ENCODE measurements at places on chromosomes 5 and 9.

- no peak for ATAC-seq
Observed at GRCh38 chr5:95924720-95925377, 36.8 kb downstream of the ELL2 start.

DNA sequence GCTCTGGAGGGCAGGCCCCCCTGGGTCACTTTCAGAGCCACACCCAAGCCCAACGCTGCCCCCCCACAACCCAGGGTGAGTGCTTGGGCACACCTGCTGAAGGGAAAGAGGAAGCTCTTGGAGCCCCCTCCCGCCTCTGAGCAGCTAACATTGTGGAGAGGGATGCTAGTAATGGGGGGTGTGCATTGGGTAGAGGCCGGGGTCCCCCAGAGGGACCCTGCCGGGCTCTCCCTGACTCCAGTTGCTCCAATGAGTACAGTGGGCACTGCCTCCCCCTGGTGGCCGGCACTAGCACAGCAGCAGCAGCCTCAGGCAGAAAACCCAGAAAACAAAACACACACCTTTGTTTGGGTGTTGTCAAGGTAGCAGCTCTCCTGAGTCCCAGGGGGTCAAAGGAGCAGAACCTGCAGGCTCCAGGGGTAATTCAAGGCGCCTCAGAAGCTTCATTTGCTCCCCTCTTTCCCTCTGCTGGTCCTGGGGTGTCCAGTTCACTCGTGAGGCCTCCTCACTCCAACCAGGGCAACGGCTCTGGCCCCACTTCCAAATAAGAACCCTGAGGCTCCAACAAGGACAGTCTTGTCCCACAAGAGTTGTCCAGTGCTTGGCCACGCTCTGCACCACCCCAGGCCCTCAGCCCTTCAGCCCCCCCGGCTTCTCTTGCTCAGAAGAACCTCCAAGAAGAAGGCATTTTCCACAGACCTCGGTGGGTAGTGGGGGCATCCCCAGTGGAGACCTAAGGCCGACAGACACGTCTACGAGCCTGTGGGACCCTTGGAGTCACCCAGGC lies 16.1 kb downstream of the GBGT1 start:
- ATAC-seq = no peak

DNA sequence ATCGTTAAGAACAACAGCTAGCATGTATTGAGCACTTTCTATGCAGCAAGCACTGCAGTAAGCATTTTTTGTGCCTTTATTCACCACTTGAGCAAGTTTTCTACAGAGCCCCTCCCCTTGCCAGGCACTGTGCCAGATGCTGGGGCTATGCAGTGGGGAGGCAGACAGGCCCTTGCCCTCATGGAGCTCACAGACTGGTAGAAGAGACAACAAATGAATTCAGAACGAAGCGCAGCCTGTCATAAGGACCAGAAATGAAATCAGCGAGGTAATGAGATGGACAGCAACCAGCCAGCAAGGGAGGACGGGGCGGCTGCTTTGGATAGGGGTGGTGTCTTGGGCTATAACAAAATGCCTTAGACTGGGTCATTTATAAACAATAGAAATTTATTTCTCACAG lies 68.8 kb downstream of the C9orf50 start:
- ATAC-seq = no peak

- ATAC-seq = peak; percentile 82
Observed at GRCh38 chr9:101486693-101487442, 46.8 kb upstream of the RNF20 start.

DNA sequence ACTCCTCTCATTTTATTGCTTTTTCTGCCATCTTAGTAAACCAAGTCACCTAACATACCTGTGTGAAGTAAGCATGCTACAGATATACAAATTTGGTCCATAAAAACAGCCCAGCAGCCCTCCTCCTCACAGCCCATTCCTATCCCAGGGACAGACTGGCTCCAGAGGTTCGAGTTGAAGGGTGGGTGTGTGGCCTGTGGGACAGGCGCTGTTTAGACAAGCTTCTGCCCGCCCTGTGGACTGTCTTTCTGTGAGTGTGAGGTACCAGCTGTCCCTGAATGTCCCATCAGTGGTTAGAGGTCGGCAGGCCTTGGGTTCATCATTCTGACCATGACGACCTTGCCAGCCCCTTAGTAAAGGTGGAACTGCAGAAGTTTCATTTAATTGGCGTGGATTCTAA lies 82.0 kb downstream of the WNK2 start:
- ATAC-seq = no peak

GRCh38 chr5:155290937-155291336 lies 277.4 kb downstream of the KIF4B start:
- no peak for ATAC-seq

DNA sequence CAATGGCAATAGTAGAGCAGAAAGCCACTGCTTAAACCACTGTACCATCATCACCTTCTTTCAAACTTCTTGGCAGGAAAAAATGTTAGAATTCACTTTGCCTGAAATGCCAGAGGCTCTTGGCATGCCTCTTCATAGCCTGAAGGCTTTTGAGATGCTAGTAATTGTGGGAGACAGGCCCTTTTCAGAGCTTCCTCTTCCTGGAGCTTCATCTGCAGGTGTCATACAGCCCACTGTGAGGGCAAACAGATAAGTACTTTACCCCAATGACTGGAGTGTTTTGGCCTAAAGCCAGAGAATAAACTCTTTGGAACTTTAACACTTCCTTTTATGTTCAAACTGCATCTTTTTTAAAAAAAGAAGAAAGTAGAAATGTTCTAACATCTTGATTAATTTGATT lies 81.3 kb upstream of the TMEM171 start:
- no peak for ATAC-seq

- ATAC-seq = no peak
Observed at GRCh38 chr9:76926846-76927245, 20.9 kb upstream of the PRUNE2 start.

- ATAC-seq = peak; percentile 42
Observed at GRCh38 chr5:141564216-141564692, 54.5 kb downstream of the DIAPH1 start.

GRCh38 chr5:116497631-116498030 lies 77.0 kb downstream of the SEMA6A start:
- ATAC-seq = no peak

DNA sequence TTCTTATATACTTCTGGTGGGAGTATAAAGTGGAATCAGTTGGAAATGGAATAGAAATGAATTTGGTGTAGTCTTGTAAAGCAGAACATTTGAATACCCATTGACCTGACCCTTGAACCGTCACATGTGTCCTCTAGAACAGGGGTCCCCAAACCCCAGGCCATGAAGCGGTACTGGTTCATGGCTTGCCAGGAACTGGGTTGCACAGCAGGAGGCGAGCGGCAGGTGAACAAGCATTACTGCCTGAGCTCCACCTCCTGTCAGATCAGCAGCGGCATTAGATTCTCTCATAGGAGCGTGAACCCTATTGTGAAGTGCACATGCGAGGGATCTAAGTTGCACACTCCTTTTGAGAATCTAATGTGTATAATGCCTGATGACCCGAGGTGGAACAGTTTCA lies 80.0 kb downstream of the RANBP17 start:
- ATAC-seq = no peak

DNA sequence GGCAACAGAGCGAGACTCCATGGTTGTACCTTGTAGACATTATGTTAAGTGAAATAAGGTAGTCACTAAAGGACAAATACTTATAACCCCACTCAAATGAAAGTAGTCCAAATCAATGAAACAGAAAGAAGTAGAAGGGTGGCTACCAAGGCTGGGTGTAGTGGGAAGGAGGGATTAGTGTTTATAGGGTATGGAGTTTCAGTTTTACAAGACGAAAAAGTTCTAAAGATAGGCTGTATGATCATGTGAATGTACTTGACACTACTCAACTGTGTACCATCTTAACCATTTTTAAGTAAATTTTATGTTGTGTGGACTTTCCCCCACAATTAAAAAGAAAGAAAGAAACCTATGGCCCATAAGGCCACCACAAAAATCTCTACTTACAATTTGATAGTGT lies 32.2 kb downstream of the ALDH7A1 start:
- ATAC-seq = no peak

DNA sequence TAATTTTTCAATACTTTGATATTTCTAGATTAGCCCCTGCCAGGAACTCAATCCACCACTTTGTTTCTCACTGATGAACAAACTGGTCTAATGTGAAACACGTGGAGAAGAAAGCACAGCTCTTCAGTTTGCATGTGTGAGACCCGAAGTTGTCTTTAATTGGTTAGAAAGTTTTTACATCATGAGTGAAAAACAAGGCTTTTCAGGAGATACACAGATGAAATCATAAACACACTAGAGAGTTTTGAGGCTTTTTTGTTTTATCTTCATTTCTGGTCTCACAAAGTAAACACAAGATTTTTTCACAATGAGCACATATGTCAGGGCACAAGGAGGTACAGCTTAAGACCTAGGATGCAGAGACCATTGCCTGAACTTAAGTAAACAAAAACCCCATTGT lies 84.5 kb upstream of the MOCS2 start:
- ATAC-seq = no peak

DNA sequence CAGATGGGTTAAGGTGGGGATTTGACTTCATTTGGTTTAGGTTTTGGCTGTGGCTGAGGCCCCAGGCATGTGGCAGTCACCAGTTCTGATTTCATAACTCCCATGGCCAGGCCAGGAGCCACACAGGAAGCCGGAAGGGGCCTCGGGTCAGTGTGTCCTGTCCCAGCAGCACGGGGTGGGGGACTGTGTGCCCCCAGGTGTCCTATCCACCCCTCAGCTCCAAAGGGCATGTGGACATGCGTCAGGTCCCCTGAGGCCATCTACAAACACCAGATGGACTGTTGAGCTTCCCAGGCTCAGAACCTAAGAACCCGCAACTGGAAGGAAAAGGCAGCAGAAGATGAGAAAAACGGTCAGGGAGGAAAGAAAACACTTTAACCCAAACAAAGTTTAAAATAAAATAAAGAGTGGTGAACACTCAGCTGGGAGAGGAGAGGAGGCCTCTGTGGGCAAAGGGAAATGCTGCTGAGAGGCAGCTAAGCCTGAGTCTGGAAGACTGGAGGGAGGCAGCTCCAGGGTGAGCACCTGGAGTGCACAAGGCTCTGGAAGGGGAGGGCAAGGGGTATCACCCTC lies 260.8 kb downstream of the AUH start:
- no peak for ATAC-seq

DNA sequence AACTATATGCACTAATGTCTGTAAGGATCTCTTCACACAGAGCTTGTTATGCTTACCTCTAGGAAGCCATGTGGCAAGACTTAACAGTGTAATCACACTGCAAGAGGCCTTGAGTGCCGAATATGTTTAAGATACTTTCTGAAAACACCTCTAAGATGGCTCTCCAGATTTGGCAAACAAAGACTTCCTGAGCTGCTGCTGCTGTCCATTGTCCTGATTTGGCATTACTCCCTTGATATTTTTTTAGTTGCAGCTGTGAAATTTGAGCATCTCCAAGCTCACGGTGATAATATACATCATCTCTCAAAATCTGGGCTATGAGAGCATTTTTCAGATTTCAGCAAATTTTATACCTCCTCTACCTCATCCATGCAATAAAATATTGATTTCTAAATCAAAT lies 384.5 kb upstream of the CDH6 start:
- no peak for ATAC-seq

DNA sequence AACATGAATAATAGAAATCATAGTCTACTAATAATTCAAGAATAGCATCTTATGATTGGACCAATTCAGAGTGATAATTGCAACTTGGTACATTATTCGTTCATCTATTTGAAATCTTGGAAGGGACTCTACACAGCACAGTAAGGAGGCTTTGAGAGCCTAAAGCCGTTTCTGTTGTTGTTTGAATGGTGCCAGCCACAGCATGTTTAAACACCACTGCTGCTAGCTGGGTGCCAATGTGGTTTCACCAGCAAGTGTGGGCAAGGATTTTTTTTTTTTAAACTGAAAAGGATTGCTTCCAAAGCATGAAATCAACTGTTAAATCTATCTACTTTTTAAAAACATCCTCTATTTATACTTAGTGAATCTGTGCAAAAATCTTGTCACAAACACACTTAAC lies 253.9 kb upstream of the MAP3K1 start:
- no peak for ATAC-seq

DNA sequence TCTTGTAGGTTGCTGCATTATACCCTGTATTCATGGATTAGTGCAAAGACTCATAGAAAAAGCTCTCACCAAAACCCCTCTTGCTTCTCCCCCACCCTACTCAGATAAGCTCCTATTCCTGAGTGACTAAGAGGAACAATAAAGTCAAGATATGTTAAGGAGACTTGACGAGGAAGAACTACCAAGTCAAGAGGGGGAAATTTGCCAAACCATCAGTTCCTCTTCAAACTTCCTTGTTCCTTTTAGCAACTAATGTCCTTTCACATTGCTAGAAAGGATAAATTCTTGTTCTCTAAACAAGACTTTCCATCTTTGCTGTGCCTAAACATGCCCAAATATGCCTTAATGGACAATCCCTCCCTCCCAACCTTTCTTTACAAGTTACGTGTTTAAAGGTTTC lies 27.0 kb downstream of the CNOT8 start:
- ATAC-seq = no peak

DNA sequence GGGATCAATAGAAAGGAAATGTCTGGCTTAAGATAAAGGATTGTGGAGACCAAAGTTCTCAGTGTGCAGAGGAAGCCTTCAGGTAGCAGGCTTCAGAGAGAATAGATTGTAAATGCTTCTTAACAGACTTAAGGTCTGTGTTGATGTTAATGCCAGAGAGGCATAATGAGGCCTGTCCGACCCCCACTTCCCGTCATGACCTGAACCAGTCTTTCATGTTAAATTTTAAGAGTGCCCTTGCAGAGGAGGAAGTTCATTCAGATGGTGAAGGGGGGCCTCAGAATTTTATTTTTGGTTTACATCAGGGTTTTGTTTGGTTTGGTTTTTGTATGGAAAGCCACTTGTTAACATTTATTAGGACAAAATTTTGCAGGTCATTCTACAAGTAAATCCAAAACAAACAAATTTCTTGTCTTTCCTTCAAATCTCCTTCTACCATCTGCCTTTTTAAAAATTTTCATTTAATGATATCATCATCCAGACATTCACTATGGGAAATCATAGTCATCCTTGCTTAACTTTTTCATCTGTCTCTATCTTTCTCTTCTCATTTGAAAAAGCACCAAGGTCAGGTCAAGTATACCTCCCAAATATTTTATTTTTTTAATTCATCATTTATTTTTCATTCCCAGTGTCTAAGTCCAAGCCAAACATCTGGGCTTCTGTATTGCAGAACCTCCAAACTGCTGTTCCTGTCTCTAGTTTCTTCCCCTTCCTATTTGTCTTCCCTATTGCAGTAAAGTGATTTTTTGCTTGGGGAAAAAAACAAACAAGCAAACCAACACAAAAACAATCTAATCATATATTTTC lies 6.9 kb upstream of the ABCA1 start:
- ATAC-seq = no peak

DNA sequence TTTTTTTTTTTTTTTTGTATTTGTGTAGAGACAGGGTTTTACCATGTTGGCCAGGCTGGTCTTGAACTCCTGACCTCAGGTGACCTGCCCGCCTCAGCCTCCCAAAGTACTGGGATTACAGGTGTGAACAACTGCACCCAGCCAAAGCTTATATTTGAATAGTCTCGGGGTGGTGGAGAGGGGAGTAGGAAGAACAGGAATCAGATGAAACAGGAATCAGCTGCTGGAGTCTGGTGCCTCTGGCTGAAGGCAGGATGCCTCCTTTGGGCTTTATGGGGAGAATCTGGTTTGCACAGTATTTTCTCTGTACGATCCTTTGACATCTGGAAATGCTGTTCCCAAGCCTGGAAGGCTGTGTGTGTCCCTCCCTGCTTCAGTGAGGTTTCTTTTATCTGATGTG lies 10.9 kb downstream of the C5orf52 start:
- no peak for ATAC-seq
